Esophagus squamous epithelium (tissue), 5 donors: ENCODE measurements at places on chromosomes 2 and 18. TPM values are rescaled to one million over a fixed set of nuclear protein-coding genes. Genes with fewer than 3 reads are reported as not detected.

The C1GALT1C1L gene
- not detected for total RNA-seq

DNA sequence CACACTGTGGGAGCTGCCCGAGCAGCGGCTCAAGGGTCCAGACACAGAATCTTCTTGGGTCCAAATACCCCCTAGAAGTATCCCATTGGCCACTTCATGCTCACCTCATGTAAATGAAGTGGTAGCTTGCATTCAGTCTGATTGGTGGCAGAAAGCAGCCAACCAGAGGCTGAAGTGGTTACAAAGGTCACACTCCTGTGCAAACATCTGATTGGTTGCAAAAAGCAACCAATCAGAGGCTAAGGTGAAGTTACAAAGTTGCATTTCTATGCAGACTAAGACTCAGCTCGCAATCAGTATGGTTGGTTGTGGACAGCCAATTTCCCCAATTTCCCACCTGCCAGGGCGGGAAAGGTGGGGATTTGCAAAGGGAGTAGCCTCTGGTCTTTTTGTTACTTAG, 94.3 kb downstream of the DGKD start:
- no peak for DNase-seq

DNA sequence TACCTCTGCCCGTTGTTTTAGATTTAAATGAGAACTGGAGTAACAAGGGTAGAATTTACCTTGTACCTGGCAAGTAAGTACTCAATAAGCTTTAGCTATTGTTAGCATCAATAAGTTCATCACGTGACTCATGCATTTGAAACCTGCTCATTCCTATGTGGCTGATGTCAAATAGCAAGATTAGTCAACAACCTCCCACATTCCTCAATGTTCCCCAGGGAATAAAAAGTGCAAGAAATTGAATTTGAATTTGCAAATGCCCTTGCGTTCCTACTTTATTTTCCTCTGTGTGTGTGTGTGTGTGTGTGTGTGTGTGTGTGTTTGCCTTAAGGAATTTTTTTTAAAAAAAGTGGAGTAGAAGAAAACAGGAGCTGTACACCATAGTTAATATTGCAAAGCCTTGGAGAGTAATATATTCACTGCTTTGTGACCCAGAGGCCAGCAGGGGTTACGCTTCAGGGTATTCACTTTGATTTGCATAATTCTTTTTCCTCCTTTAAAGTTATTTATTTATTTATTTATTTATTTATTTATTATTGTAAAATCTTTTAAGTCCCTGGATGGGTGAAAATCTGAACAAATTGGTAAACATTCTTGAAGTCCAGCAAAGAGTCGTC, 43.9 kb upstream of the DNAH7 start:
- no peak for DNase-seq

DNA sequence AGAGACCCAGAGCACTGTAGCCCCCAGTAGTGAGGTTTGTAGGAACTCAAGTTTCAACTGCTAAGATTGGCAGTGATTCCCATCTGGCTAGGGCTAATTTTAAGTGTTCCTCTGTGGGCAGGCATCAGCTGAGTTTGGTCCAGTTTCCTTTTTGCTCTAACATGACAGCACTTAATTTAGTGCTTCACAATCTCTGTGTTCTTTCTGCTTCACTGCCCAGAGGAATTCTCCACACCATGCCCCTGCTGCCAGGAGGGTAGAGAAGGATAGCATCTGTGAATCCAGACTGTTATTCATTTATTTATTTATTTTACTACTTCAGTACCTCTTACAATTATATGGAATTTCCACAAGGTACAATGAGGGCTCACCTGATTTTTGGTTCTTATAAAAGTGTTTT, 549.9 kb upstream of the FSIP2 start:
- DNase-seq = no peak

The GBX2 gene
- not detected for total RNA-seq

DNA sequence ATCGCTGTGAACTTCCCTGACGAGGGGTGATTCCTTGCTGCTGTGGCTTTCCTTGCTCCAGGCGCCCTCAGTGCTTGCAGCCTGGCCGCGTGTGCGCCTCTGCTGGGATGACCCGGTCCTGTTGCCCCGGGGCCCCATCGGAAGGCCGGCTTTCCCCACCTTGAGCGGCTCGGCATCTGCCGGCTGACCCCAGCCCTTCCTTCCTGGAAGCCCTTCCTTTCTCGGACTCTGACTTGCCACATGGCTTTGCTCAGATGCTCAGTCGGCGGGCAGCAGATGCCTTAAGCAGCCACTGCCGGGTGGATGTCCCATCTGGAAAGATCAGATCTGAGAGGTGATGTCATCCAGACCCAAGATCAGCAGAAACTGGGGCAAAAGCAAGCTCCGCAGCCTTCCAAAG, 100.5 kb upstream of the ODC1 start:
- no peak for DNase-seq

DNA sequence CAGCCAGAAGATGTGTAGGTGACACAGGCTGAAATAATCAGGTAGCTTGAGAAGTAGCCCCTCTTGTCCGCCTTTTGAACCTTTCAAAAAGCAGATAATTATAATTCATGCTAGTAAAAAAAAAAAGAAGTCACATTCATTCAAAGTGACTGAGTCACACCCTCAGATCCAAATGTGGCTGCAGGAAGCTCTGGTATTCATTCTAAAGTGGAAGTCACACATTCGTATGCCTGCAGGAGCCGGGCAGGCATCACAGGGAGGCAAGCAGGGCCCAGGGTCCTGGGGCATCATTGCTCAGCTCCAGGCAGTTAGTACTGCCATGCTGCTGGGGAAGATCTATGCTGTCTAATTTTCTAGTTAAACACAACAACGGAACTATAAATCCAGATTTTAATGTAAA, 21.7 kb upstream of the RAB11FIP5 start:
- no peak for DNase-seq

DNA sequence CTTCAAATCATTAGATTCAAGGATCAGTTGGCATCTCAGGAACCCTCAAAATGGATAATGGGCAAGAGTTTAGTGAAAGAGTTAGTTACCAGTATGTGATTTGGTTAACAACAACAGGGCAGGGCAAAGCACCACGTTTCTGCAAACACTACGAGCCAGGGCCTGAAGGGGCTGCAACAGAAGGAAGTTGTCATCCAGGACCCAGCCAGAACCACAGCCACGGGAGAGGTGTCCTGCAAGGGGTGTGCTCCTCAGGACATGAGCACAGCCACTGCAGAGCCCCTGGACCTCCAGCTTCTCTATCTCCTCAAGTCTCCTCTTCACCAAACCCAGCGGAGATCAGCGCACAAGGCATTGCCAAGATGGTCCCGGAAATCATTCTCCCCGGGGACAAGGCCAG, 173.3 kb upstream of the PIEZO2 start:
- DNase-seq = no peak

GRCh38 chr2:46462936-46463335, 16.4 kb upstream of the TMEM247 start:
- no peak for DNase-seq

GRCh38 chr2:133952420-133952819, 301.5 kb upstream of the MGAT5 start:
- no peak for DNase-seq

GRCh38 chr2:162435676-162436075, 91.7 kb downstream of the GCA start:
- DNase-seq = no peak

DNA sequence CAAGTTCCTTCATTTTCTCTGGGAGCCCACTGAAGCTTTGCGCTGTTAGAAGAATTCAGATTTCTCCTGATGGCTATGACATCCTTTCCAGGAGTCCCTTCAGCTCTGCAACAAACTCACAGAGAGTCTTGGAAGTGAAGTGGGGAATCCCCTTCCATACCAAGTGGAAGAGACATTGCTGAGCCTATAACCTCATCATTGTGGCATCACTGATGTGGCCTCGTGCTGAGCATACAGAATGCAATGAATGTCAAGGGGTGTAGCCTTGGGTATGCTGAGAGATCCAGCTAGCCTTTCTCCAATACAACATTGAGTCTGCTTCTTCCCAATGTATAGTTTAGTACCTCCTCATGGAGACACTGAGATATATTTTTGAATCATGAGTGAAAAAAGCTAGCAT, 311.1 kb upstream of the RAB12 start:
- no peak for DNase-seq

GRCh38 chr2:159973325-159973724, 89.1 kb downstream of the PLA2R1 start:
- no peak for DNase-seq

The SULT1C2 gene
- not detected for total RNA-seq

- no peak for DNase-seq
These were observed 237.4 kb downstream of the RNF144A start for GRCh38 chr2:7154656-7155055.

The RTKN gene
- total RNA-seq = 37.8 TPM

The IL1F10 gene
- total RNA-seq = 0.53 TPM

GRCh38 chr18:62736077-62736855, 20.9 kb downstream of the PHLPP1 start:
- DNase-seq = no peak

- no peak for DNase-seq
These were observed 87.5 kb upstream of the COPS8 start for GRCh38 chr2:236998236-236998635.

DNA sequence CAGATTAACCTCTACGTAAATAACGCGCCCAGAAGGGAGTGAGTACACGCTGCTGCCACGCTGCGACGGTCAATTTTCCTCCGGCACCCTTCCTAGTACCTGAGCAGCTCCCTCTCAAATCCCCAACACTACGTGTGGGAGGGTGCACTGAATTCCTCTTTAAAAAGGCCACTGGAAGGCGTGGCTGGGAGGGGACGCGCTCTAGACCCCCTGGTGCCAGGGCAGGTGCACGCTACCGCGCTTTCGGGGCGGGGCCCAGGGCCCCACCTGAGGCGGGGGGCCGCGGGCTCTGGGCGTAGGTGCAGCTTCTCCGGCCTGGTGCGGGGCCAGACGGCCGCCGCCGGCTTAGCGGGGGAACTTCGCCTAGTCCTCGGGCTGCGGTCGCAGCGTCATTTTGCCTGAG, 668 bp upstream of the ANKRD12 start:
- no peak for DNase-seq

DNA sequence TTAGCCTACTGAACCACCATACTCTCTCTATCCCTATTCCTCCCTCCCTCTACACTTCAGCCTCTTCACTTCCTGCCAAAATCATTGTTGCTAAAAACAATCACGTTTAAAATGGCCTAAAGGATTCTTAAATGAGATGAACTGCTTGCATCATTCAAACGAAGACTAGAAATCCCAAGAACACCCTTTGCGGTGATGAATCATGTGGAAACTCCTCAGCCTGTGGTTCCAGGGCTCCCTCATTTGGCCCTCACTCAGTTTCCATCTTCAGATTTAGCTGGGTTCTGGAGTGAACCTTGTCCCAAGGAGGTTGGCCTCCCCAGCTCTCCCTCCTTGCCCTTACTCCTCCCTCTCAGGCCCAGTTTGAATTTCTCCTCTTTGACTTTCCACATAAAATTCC, 125.6 kb upstream of the CDC42EP3 start:
- no peak for DNase-seq

The DBI gene
- 430 TPM for total RNA-seq

GRCh38 chr2:30512243-30512886, 65.3 kb downstream of the LCLAT1 start:
- DNase-seq = no peak

DNA sequence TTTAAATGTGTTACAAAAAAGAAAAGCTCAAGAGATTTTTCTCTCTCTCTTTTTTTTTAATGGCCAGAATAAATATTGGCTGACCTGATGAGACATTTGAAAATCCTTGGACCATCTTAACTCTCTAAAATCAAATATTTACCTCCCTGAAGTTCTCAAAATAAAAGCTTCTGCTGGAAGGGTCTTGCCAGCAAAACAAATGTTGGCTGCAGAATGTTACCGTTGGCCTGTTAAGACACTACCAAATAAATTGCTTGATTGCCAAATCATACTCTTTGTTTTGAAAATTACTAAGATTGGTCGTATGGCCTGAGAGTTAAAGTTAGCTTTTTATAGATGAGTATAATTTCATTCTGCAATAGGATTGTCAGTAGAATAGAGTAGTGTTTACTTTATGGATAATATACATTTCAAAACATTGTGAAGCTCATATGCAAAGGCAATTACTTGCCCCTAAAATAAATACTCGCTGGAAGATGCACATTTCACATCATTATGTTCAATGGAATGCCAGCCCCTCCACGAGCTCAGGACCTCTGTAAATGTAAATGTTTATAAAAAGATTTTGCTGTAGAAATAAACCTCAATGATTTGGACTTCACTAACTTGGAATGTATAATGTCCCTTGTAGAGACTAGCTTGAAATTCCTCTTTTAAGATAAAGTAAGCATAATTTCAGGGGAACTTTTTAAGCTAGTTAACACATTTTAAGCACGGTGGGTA, 193.4 kb downstream of the SOX11 start:
- DNase-seq = no peak

GRCh38 chr18:23415515-23415914, 37.6 kb upstream of the RIOK3 start:
- no peak for DNase-seq

The CHRNG gene
- total RNA-seq = not detected

The SERPINB2 gene
- 144 TPM for total RNA-seq

DNA sequence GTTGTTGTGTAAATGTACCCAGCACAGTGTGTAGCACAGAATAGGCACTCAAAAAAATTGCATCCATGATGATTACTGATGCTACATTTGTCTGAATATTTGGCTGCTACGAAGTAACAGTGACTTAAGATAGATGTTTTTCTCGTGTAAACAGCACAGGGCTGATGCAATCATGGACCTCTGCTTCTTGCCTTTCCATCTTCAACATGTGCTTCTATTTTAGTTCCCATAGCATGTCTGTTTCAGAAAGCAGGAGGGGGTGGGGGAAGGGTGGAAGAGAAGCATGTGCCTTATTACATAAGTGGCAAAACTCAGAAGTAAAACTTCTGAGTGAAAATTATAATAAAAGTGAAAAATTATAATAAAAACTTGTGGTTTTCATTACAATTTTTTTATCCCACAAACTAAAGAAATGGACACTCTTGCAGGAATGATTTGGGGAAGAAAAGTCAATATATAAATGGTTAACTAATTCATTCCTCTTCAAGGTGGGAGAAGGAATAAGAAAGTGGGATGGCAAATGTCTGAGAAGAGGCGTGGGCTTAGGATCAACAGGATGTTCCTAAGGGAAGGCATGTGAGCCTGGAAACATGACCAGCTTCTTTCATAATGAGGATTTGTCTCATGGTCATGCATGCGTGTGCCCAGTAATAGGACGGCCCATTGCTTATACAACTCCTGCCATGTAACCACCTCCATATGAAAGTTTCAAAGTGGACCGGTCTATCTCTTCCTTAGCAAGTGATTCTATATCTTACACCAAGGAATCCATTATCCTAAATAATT, 27.2 kb downstream of the CCBE1 start:
- DNase-seq = no peak

DNA sequence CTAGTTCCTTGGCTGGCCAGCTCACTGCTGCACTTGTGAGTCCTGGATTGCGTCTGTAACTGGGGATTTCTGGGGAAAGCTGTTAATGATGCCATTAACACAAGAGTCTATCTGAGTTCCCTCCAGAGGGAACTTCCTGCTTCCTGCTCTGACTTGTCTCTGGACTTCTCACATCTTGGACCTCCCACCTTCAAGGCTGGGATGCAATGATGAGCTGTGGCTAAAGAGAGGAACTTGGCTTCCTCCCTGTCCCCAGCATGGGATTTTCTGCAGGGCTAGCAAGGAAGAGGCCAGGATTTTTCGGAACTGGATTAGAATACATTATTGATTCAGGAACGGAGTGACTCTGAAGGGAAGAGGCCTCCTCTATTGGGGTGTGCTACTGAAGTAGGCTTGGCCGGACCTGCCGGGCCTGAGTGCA, 155.5 kb downstream of the CLIP4 start:
- no peak for DNase-seq
